ENCODE measurements at places on chromosomes 5 and 9.

DNA sequence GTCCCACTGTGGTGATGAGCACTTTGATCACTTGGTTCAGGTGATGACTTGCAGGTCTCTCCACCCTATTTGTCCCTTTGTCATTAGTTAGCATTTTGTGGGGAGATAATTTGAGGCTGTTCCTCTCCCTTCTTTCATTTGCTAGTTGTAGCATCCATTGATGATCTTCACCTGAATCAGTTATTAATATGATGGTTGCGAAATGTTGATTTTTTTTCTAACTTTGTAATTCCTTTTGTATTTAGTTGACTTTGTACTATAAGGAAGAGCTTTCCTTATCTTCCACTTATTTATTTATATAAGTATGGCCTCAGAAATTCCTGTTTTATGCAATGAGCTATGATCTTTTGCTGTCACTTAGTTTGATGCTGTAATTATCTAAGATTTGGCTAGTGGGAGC lies 12.6 kb downstream of the TRIO start:
- DNase-seq = no peak

DNA sequence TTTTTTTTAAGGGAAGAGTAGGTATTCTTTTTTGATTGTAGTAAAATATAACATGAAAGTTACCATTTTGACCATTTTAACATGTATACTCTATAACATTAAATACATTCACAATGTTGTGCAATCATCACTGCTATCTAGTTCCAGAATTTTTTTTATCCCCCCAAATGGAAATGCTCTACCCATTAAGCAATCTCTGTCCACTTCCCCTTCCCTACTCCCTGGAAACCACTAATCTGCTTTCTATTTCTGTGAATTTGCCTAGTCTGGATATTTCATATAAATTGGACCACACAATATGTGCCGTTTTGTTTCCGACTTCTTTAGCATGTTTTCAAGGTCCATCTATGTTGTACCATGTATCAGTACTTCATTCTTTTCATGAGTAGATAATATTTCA lies 429.5 kb downstream of the TLE1 start:
- DNase-seq = no peak

DNA sequence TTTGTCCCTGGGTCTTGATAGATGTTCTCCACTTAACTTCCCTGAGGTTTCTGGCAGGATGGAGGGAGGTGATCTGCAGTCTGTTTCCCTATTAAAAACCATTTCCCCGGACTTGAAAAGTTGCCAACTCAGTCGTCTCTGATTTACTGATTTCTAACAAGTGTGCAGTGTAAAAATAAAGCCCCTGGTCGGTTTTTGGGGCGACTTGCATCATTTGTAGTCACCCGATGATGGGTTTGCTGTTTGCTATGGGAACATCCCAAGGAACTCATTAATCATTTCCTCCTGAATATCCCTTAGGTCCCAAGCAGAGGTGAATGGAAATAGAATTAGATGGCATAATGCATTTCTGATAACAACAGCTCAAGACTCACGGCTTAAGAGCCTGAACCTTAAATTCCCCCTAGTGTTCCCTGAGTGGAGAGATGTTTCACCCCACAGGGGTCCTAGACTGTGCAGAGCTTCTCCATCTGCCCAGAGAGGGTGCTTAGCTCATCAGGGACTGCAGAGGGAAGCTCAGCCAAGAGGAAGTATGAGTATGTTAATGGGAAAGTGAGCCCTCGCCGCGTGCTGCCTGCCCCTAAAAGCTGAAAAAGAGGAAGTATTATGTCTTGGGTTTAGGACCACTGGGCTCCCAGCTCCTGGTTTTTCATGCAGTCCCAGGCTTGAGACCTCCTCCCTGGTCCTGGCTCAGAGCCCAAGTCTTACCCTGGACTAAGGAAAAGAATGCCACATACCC lies 115.1 kb upstream of the DAP start:
- DNase-seq = no peak

DNA sequence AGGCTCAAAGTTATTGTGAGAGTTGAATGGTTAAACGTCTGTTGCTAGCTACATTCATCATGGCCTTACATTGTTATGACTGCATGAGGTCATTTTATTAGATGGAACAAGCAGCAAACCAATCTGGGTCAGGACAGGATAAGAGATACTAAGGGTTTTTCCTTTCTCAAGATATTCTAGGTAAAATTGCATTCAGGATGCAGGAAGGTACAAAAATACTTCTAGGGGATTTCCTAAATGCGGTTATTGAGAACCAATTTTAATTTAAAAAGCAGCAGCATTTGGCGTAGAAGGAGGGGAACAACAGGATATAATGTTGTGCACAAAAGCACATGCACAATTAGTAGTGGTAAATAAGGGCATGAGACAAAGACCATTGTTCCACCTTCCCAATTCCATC lies 39.2 kb upstream of the LURAP1L start:
- DNase-seq = no peak

GRCh38 chr9:117917873-117918272 lies 213.7 kb downstream of the TLR4 start:
- no peak for DNase-seq

- no peak for DNase-seq
Measured at GRCh38 chr9:90552317-90552716, 90.3 kb downstream of the DIRAS2 start.

DNA sequence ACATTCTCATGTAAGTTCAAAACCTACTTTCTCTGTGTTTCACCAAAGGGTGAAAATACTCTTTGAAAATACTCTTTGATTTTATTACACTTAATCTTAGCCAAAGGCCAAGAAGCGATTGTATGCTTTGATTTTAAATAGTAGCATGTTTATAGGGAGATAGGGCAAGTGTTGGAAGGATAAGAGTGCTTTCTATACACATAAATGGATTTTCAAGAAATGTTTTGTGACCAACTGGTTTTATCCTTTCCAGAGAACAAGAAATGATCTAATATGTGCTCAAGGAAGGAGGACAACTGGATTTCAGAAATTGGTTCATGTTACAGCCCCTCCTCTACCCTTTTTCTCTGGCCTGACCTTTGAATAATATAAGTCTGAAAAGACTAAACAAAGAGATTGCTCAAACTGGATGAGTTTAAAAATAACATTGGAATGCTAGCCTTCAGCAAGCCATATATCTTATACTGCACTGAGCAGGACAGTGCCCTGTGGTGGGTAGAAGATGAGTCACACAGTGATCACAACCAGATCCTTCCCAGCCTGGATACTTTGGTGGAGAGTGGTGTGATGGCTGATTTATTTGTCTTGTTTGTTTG lies 13.1 kb downstream of the PALM2AKAP2 start:
- no peak for DNase-seq

DNA sequence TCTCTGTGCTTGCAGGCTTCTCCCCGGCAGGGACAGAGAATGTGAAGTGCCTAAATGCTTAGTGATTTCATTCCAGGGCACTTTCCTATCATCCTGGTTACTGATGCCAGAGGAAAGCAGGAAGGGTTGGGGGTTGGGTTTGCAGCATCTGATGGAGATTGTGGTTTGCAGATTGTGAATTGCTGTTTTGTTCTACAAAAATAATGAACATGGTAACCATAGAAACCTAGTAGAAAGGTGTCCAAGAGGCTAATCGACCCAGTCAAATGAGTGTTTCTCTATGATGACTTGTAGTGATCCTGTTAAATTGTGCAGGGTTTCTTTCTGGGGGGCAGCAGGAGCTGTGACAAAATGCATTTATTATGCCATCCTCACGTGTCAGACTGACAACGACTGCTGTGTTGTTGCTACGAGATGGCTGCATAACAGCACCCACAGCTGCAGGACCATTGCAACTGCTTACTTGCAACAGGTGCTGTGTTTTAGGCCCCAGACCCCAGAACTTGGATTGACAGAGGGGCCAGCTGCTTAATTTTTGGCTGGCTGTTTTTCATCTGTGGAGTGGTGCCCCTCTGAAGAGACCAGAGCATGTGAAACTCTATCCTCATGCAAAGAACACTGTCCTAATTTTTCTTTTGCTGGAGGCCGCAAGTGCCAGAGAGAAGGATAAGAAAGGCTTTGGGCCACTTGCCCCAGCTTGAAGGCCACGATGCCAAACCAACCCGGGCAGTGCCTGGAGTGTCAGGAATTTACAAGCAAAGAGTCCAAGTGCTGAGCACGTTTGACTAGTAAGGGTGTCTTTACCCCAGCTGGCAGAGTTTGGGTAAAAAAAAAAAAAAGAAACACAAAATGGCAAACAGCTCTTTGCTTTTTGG lies 397.8 kb downstream of the GADD45G start:
- DNase-seq = no peak

- no peak for DNase-seq
Measured at GRCh38 chr5:114018186-114018585, 343.7 kb upstream of the KCNN2 start.

GRCh38 chr9:131203431-131204218 lies 72.7 kb downstream of the FAM78A start:
- no peak for DNase-seq

DNA sequence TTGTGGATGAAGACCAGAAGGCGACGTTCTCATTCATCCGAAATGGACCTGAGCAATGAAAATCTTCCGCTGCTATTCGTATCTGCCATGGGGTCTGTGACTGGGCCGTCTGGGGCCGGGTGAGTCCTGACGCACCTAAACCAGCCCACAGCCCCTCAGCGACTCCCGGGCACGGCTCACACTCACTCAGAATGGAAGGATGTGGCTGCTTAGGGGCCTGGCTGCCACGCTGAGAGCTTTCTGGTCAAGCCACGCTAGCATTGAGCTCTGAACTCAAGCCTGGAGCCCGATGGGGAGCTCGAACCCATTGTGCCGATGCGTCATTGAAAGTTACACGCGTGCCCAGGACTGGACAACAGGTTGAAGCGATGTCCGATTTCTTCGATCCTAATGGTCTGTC lies 97.8 kb downstream of the MRPL36 start:
- DNase-seq = no peak

DNA sequence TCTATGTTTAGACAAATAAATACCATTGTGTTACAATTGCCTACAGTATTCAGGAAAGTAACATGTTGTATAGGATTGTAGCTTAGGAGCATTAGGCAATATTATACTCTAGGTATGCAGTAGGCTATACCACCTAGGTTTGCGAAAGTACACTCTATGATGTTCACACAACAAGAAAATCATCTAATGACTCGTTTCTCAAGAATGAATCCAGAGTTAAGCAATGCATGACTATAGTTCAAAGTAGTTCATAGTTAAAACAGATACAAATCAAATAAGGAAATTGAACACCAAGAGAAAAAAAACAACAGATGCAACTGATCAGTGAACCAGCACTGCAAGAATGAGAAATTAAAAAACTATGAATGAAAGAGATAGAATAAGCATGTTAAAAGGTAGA lies 27.6 kb upstream of the ABLIM3 start:
- no peak for DNase-seq

GRCh38 chr9:121075251-121076036 lies 689 bp downstream of the CNTRL start:
- DNase-seq = no peak

GRCh38 chr5:90096415-90097081 lies 313.0 kb downstream of the CETN3 start:
- DNase-seq = no peak

DNA sequence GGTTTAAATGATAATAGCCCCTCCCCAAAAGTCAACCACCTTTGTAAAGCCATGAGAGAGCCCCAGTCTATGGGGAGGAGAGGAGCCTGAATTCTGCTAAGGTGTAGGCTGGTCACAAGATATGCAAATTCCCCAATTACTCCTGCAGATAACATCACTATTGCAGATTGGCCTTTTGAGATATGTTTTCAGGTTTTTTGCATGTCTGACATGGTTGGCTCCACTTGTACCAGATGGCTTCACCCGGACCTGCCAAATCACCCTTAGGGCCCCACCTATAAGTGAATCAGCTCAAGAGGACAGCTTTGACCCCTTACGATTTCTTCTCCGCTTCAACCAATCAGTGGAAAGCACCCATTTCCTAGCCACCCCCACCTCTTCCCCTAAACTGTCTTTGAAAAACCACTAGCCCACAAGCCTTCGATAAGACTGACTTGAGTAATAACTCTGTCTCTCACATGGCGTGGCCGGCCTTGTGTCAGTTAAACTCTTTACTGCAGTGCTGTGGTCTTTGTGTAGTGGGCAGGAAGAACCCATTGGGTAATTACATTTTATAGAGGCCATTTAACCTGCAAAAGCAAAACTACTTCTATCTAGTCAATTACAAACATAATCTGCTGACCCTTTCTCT lies 69.7 kb downstream of the PRLR start:
- DNase-seq = no peak

- DNase-seq = no peak
Measured at GRCh38 chr5:179457612-179458011, 92.7 kb upstream of the RUFY1 start.

- DNase-seq = no peak
Measured at GRCh38 chr5:135012951-135013391, 21.1 kb downstream of the PITX1 start.

Measured in activated CD4-positive, alpha-beta T cell treated with anti-CD3 and anti-CD28 coated beads, Interleukin-2, amount 50 U/mL, for 16 hours (primary cell).